Effector CD8-positive, alpha-beta T cell (primary cell): ENCODE measurements at places on chromosomes 3 and 15.

- no peak for DNase-seq
These were observed 10.6 kb upstream of the TGM5 start for GRCh38 chr15:43277231-43277823.

- no peak for DNase-seq
These were observed 97.3 kb upstream of the LRIG1 start for GRCh38 chr3:66598168-66598567.

- no peak for DNase-seq
These were observed 1.2 kb downstream of the PFKFB4 start for GRCh38 chr3:48555231-48555948.

- DNase-seq, result no peak
These were observed 147.7 kb downstream of the XXYLT1 start for GRCh38 chr3:195123281-195123691.

GRCh38 chr3:76941376-76941775, 98.5 kb upstream of the ROBO2 start:
- no peak for DNase-seq

- DNase-seq, result no peak
These were observed 708.9 kb downstream of the NTRK3 start for GRCh38 chr15:87547470-87548181.

DNA sequence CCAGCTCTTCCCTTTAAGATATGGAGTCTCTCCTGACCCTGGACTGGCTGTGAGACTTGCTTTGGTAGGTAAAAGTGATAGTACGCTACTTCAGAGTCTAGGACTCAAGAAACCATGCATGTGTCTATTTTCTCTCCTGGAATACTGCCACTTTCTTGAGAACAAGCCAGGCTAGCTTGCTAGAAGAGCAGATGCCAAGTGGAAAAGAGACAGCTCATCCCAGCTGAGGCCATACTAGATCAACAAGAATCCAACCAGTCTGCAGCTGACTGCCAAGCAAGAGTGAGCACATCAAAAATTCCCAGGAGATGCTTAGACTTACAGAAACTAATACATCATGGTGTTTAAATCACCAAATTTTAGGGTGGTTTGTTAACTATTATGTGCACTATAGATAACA, 208.3 kb upstream of the RBMS3 start:
- DNase-seq, result no peak

GRCh38 chr3:142152384-142152783, 3.0 kb upstream of the TFDP2 start:
- no peak for DNase-seq

DNA sequence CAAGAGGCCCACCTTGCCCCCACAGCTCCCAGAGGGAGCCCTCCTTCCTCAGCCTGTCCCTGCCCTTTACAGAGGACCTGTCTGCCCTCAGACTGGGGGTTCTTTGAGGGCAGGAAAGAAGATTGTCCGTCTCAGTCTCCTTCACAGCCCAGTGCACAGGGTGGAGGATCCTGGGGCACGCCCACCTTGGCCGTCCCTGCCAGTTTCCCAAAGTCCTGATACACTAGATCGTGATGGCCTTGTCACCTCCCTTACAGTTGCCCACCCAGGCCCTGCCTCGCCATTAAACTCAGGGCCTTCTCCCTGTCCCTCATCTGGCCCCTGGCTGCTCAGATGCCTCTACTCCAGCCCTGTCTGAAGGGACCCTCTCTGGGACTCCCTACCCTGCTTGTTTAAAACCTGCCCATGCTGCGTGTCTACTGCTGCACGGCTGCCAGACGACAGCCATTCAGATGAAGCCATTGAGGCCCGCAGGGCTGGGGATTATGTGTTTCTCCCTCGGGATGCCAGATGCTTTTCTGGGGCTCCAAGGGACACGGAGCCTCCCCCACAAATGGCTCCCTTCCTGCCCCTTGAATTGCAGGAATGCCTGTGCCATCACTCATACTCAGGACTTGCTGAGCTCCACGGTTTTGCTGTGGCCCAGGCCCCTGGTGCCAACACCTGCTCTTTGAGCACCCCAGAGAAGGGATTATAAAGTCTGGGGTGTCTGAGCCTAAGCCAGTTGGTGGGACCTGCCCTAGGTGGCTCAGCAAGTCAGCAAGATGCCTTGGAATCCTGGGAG, 27.8 kb downstream of the ACSBG1 start:
- no peak for DNase-seq

- DNase-seq, result no peak
These were observed 344.2 kb upstream of the ROPN1 start for GRCh38 chr3:124336067-124336656.

DNA sequence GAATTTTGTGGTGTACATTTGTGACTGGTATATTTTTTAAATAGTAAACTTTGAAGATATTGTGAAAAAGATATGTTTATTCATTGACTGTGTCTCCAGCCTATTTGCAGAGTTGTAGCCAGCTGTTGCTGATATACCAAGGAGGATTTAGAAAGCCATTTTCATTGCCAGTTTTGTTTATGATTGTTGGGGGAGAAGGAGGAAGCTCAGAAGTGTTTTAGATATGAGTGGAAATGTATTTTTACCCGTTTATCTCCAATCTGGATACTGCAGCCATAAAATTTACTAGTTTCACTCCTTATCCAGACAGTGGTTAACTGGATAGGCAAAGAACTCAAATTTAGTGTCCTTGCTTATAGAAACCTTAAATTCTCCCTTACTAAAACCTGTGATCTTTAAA, 18.8 kb downstream of the ATP11B start:
- no peak for DNase-seq

GRCh38 chr3:31247850-31248562, 284.7 kb upstream of the STT3B start:
- DNase-seq, result no peak

GRCh38 chr3:11510001-11510340, 133.7 kb downstream of the VGLL4 start:
- no peak for DNase-seq
